ENCODE measurements at places on chromosomes 1 and 21.

- peak; percentile 34 for DNase-seq
Measured at GRCh38 chr21:34994766-34995631, 54.1 kb downstream of the RUNX1 start.

- peak; percentile 30 for DNase-seq
Measured at GRCh38 chr1:36157973-36158826, 2.2 kb downstream of the MAP7D1 start.

- DNase-seq, result no peak
Measured at GRCh38 chr1:25703671-25704266, 87.2 kb downstream of the MAN1C1 start.

GRCh38 chr1:172823534-172823933 is 164.6 kb downstream of the FASLG start:
- DNase-seq, result no peak

- DNase-seq, result no peak
Measured at GRCh38 chr1:198416296-198416695, 124.2 kb downstream of the ATP6V1G3 start.

DNA sequence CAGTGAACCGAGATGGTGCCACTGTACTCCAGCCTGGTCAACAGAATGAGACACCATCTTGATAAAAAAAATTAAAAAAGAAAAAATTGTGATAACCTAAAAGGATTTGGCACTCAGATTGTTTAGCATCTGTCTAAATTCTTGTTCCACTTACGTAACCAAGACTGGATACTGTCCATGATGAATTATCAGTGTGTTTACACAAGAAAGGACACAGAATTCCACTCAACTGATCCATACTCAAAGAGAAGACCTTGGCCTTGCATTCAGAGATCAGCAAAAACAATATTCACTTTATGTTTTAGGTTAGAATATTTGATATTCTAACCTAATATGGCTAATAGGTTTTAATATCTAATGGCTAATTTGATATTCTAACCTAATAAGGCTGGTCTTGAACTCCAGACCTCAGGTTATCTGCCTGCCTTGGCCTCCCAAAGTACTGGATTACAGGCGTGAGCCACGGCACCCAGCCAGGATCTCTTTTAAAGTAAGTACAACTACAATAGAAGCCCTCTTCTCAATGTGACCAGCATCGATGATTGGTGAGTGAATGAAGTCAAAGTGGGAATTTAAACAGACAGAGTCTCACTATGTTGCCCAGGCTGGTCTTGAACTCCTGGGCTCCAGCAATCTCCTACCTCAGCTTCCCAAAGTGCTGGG is 43.1 kb upstream of the COX20 start:
- no peak for DNase-seq

DNA sequence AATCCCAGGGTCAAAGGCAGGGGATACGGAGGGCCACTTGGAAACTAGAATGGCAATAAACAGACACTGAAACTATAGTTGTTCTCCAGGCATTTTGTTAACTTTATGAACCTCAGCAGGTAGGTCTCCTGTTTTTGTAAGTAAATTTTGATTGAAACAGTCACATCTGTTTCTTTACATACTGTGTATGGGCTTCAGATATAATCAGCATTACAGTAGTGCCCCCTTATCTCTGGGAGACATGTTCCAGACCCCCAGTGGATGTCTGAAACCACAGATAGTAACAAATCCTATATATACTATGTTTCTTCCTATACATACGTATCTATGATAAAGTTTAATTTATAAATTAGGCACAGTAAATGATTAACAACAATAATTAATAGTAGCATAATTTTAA is 11.5 kb downstream of the STIL start:
- no peak for DNase-seq

DNA sequence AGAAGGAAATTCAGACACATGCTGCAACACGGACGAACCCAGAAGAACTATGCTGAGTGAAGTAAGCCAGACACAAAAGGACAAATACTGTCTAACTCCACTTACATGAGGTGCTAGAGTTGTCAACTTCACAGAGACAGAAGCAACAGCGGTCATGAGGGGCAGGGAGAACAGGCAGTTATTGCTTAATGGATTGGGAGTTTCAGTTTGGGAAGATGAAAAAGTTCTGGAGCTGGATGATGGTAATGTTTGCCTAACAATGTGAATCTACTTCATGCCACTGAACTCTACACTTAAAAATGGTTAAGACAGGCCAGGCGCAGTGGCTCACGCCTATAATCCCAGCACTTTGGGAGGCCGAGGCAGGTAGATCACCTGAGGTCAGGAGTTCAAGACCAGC is 12.1 kb downstream of the PARP1 start:
- DNase-seq, result no peak

- DNase-seq, result peak; percentile 80
Measured at GRCh38 chr1:109826930-109827349, 63.2 kb upstream of the EPS8L3 start.

- no peak for DNase-seq
Measured at GRCh38 chr1:60223158-60223557, 149.6 kb upstream of the C1orf87 start.

DNA sequence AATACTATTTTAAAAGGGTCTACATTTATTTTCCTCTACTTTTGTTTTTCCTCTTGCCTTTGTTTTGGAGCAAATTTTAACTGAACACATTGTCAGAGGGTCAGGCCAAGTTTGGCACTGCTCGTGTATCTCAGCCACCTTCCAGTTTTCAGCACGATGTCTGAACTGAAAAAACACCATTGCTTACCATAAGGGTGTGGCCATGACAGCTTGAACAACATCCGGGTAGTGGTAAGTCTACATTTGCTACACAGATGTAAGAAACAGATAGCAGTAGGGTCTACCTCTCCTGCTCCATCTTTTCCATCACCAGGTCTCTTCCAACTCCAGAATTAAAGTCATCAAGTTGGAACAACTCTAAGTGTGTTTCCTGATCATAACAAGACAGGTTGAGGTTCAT is 4.2 kb downstream of the HIVEP3 start:
- DNase-seq, result no peak

- DNase-seq, result no peak
Measured at GRCh38 chr1:208803011-208803811, 559.0 kb upstream of the PLXNA2 start.

DNA sequence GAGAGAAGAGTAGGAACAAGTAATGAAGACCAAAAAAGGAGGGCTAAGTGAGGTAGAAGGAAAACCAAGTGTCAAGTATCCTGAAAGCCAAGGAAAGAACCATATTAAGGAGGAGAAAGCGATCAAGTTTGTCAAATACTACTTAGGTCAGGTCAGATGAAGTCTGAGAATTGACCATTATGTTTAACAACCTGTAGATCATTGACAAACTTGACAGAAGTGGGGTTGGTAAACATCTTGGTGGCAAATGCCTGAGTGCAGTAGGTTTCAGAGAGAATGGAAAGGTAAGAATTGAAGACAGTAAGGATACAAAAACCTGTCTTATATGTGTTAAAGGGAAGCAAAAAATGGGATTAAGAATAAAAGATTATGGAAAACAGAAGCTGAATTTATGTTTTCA is 3.7 kb upstream of the CHIA start:
- no peak for DNase-seq

- DNase-seq, result no peak
Measured at GRCh38 chr21:33302055-33302454, 22.7 kb upstream of the IFNAR1 start.

Measured in Right ventricle myocardium superior (tissue), 1 donor.